ENCODE measurements at places on chromosomes 2 and 18.

DNA sequence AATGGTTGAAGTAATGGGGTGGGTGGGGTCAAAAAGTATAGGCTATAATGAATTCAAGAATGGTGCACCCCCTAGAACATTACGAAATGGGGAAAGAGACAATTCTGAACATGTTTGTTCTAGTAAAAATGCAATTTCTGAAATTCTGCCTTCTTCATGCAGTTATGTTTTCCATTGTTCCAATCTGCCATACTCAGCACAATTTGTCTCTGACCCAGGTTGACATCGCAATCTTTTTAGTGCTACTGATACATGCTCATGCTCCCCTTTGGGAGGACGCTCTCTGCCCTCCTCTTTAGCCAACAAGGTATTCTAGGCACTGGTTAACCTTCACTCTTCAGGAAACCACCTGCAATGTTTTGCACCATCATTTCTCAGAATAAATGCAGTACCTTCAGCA lies 1303.9 kb upstream of the PIK3C3 start:
- DNase-seq, result no peak

DNA sequence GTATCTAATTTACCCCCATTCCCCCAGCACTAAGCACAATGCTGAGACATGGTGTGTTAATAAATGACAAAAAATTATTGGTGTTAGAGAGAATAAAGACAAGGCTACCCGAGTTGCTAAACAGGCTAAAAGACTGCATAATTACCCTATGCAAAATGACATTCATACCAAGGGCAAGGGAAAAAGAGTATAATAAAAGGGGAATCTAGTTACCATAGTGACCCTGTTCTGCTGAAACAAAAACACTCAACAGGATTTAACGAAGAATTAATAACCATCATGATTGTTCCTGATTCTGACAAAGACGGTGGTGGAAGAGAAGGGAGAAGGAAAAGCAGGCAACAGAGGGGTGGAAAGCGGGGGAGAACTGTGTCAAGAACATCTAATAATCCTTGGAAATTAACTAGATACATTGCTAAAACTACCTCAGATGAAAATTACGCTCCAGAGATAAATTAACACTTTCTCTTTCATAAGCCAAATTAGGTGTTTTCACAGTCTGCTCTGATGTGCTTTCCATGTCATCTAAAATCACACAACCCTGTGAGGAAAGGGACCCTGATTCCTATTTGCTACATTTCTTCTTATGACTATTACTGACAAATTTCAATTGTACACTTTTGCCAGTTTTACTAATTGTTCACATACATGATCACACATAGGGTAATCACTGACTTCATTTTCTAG lies 25.5 kb downstream of the TTR start:
- DNase-seq, result no peak

GRCh38 chr18:45751766-45752165 lies 27.8 kb downstream of the SLC14A1 start:
- DNase-seq, result peak; percentile 33

GRCh38 chr18:62321201-62321600 lies 3.9 kb upstream of the TNFRSF11A start:
- DNase-seq, result no peak

DNA sequence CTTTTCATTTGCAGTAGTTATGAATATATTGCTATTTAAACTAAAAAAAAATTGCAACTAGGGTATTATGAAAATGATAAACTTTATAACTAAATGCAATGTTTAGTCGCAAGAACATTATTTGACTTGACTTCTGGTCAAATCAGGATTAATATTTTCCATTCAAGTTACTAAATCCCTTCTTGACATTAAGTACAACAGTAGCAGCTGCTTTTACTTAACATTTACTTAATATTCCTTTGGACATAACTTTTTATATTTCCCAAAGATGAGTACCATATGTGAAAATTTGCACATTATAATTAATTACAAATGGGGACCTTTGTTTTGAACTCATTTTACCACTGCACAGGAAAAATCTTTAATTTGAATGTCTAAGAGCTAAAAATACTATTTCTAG lies 74.0 kb downstream of the PMS1 start:
- DNase-seq, result no peak

GRCh38 chr18:12867441-12868123 lies 16.5 kb downstream of the PTPN2 start:
- DNase-seq, result peak; percentile 37

DNA sequence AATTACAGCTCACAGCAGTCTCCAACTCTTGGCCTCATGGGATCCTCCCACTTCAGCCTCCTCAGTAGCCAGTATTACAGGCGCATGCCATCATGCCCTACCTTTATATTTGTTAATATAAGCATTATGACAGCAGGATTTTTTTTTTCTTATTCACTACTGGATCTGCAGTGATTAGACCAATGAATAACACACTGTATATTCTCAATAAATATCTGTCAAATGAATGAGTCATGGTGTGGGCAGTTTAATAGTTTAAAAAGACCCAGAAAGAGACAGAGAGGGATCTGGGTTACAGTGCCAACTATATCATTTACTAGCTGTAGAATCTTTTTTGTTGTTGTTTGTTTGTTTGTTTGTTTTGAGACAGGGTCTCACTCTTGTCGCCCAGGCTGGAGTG lies 62.4 kb upstream of the LTBP1 start:
- no peak for DNase-seq

GRCh38 chr18:47265197-47265596 lies 13.7 kb upstream of the SKOR2 start:
- DNase-seq, result no peak

- no peak for DNase-seq
Observed at GRCh38 chr18:37249171-37249886, 316.3 kb downstream of the CELF4 start.

DNA sequence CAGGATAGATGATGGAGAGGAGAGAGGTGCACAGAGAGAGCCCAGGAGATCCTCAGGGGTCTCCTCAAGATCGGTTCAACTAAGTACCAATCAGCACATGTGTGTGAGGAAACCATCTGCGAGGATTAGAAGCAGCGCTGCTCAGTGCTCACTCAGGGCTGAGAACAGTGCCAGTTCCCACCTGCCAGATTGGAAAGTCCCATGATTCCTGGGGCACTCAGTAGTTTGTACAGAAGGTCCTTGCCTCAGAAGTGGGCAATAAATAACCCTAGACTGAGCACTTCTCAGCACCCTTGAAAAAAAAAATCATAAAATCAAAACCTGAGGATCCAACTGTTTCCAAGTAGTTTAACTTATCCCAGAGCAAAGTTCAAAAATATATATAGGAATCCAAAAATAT lies 53.8 kb downstream of the SEMA4F start:
- no peak for DNase-seq

GRCh38 chr18:30150586-30151250 lies 891.8 kb downstream of the DSC3 start:
- DNase-seq, result no peak

DNA sequence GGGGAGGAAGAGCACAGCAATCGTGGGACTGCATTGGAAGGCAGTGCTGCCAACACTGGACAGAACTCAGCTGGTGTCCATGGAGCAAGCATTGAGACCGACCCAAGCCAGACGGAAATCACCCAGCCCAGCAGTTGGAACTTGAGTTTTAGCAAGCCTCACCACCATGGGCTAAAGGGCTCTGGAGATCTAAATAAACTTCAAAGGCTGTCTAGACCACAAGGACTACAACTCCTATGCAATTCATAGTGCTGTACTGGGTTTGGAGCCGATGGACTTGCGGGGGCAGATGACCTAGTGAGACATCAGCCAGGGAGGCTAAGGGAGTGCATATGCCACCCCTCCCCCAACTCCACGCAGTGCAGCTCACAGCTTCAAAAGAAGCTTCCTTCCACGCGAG lies 243.6 kb upstream of the SLC39A10 start:
- DNase-seq, result no peak

DNA sequence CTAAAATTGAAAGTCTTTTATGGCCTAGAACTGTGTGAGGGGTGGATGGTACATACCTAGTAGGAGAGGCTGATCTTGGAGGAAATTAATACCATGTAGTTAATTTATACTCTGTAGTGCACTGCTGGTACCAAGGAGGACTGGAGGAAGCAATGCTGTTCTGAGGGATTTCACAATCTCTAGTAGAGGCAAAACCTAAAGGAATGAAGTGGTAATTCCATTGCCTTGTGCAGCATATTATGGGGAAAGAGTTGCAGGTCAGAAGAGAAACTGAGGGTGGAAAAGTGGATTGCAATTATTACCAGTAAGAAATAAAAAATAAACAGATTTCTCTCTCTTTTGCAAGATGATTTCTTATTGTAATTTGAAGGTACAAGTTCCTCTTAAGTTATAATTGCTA lies 2.2 kb downstream of the ABI2 start:
- peak; percentile 9 for DNase-seq

DNA sequence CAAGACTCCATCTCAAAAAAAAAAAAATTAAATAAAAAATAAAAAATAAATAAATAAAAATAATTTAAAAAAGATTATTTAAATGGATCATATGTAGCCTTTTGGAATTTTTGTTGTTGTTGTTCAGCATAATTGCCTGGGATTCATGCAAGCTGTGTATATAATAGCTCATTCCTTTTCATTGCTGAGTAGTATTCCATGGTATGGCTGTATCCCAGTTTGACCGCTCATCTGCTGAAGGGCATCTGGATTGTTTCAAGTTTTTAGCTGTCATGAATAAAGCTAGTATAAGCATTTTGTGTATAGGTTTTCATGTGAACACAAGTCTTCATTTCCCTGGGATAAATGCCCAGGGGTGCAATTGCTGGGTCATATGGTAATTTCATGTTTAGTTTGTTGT lies 6.4 kb upstream of the TANC1 start:
- no peak for DNase-seq

DNA sequence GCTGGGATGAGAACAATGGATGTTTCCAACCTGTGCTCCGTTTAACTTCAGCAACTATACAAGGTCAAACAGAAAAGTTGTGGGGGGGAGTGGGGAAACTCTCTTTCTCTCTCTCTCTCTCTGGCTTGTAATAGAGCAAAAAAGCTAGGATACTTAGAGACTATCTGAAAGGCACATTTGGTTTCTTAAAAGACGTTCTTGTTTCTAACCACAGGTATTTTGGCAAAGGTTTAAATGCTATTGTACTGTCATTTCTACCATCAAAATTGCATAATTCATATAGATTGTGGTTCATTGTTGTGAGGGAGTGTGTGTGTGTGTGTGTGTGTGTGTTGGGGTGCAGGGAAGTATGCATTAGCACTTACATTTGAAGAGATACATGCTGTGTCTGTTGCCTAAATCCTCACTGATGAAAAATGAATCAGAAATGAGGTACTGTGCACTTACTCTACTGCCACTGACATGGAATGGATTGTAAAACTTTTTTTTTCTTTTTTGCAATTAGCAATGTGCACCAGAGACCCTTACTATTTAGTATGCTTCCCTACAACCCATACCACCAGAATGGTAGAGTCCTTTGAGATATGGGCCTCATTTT lies 841.0 kb upstream of the PIK3C3 start:
- no peak for DNase-seq

- no peak for DNase-seq
Observed at GRCh38 chr2:9390151-9390850, 33.0 kb downstream of the ITGB1BP1 start.

DNA sequence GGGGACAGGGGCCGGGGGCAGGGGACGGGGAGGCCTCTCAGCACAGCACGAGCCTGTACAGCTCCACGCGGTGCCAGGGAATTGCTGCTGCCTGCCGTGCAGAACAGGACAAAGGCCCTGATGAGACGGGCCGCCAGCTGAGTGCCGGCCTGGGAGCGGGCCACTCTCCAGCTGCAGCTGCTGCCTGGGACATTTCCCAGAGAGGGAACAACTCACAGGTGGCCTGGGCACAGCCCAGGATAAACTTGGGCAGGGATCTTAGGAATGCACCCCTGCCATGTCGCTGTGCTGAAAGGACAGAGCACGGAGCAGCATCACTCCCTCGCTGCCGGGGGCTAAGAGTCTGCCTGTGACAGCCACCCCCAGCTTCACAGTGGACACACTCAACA lies 38.8 kb downstream of the CENPO start:
- no peak for DNase-seq

GRCh38 chr2:193566276-193566675 lies 1371.5 kb upstream of the TMEFF2 start:
- no peak for DNase-seq

DNA sequence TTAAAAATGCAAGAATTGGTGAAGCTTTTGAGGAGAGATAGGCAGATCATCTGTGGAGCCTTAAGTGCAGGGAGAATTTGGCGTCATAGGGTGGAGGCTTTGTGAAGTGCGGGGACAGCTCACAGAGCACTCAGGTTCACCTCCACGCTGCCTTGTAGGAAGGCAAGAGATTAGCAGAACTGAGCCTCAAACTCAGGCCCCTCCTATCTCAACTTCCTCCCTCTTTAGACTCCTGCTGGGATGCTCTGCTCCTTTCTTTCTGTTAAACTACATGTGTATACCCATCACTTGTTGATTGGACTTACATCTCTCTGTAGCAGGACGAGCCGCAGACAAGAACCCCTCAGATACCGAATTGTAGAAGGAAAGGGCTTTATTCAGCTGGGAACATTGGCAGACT lies 422.2 kb downstream of the SETBP1 start:
- DNase-seq, result no peak

- DNase-seq, result no peak
Observed at GRCh38 chr2:207148020-207148419, 17.7 kb downstream of the KLF7 start.

DNA sequence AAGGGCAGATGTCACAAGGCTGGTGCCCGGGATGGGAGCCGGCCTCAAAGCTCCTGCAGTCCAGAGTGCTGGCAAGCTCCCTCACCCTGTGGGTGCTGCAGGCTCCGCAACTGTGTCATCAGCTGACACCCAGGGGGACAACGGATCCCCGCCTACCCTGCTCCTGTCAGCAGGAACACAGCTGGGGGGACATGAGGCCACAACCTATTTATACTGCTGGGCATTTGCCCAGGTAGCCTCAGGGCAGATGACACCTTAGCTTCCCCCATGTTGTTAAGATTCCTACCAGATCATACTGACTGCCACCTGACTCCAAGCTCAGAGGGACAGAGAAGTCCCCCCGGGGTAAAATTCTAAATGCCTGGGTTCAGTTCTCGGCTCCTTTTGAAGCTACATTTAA lies 1.2 kb downstream of the ANKRD23 start:
- no peak for DNase-seq

DNA sequence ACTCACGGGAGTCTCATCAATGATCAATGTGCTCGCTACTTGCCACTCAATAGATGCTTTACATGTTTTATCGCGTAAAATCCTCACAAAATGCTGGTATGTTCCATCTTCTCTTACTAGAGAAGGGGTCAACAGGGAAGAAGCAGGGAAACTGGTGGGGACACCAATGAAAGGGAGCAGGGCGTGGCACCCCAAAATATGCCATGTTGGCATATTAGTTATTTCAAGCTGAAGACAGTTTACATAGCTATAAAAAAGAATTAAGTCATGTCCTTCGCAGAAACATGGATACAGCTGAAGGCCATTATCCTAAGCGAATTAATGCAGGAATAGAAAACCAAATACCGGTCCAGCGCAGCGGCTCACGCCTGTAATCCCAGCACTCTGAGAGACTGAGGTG lies 8.1 kb upstream of the ZNF236 start:
- no peak for DNase-seq

DNA sequence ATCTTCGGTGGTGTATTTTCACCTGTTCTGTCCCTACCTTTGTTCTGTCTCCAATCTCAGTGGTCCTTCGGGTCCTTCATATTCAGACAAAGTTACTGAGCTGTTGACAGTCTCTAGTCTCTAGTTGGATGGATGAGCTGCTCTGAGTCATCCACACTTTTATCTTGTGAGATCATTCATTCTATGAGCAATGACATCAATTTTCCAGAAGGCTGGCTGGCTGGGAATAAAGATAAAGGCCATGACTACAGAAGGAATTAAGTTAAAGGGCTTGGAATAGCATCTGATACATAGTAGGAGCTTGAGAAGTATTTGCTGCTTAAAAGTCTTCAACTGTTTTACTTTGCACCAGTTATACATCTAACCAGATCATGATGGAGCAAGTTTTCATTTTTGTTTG lies 43.1 kb upstream of the SLC39A10 start:
- DNase-seq, result peak; percentile 43
